PC-3 (cell line): ENCODE measurements at places on chromosomes 4 and X.
A peak's percentile ranks its signal among the peaks of the same experiment; 100 is the strongest.

DNA sequence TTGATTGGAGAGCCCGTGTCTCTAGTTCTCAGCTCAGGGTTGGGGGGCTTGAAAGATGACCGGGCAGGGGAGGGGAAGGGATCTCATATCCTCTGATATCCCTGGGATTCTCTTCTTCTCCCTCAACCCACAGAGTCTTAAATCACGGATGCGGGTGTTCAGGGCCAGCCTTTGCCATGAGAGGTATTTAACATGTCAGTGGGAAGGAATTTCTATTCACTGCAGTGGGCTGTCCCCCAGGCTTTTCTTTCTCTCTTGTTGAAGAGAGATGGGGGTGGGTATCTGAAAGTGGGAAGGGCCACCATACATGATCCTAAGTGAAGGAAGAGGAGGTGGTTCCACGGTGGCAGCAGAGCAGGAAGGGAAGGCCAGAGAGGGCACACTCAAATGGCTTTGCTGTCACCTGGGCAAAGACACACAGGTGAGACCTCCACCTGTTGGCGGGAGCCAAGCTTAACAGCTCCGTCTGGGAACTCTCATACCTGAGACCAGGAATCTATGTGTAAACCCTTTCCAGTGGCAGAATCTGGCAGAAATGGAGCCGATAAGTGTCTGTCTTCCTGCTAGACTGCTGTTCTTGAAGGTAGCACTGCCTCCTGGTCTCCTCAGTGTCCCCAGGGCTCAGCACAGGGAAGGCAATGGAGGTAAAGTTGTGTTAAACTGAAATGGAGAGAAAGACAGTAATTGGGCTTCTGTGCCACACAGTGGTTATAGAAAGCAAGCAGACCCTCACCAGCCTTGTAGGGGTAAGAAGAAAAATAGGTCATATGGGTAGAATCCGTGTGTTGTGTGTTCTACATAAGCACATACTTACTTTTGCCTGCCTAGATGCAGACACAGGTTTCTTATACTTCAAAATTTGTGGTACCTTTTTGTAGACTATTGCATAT, 49.4 kb downstream of the RHOH start:
- no peak for DNase-seq

DNA sequence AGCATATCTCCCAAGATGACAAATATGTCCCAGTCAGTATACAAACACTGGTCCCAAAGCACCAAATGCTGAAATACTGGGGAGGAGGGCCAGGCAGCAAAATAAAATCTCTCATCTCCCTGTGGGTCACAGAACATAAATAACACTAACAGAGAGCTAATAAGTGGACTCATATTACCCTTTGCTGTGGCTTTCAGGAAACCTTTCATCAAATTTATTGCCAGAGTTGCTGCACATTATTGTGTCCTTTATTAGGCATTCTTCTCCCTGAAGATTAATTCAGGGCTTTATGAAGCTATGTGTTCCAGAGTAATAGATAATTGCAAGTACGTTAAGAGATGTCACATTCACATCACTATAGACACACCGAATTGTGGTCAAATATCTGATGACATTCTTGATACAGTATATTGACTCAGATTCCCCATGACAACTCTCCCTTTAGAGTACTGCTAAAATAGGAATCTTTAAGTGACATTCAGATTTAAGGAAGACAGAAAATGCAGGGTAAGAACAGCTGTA, 124.1 kb upstream of the PRR32 start:
- DNase-seq = no peak

GRCh38 chrX:15301924-15302323, 13.5 kb downstream of the ASB11 start:
- DNase-seq = no peak

GRCh38 chr4:158315706-158316105, 105.4 kb downstream of the TMEM144 start:
- peak; percentile 45 for DNase-seq

GRCh38 chrX:65488495-65488894, 46.1 kb downstream of the LAS1L start:
- peak; percentile 5 for DNase-seq
